Muscle of arm (tissue), 14 donors: ENCODE measurements at places on chromosomes 5 and 9.

GRCh38 chr5:88190106-88190834, 78.4 kb downstream of the TMEM161B start:
- DNase-seq: no peak

DNA sequence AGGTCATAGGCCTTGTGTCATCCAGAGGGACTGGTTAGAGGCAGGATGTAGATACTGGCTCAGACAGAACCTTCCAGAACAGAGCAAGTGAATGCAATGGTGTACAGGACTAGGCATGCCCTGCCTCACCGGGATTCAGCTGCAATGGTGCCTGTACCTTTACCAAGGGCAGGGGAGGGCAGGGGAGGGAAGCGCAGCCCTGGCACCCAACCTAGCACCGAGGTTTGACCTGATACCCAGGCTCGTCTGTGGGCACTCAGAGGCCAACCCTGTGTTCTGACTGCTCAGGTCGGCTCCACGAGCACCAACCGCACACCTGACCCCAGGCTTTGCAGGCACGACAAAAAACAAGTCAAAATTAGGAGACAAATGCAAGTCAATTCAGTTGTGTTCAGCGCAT, 47.3 kb upstream of the GFPT2 start:
- no peak for DNase-seq

DNA sequence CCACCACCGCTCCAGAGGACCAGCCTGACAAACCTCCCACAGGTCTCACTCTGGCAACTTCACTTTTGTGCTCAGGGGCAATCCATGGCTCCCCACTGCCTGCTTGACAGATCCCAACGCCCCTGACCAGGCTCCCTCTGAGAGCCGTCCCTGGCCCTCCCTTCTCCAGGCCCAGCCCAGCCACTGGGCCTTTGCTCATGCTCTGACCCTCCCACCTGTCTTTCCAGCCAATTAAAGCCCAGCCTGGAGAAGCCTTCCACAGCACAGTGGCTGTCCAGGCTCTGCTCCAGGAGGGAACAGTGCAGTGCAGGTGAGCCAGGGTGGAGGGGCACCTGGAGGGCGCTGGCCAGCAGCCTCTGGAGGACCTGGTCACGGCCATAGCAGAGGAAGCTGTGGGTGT, 3.3 kb downstream of the ENTPD2 start:
- no peak for DNase-seq

GRCh38 chr5:126067404-126067803, 355.8 kb upstream of the GRAMD2B start:
- no peak for DNase-seq
